ENCODE measurements at places on chromosomes 7 and 10.

- DNase-seq: no peak
These were observed 43.8 kb upstream of the BET1 start for GRCh38 chr7:94047956-94048355.

GRCh38 chr10:1569208-1569607, 168.1 kb downstream of the ADARB2 start:
- no peak for DNase-seq

DNA sequence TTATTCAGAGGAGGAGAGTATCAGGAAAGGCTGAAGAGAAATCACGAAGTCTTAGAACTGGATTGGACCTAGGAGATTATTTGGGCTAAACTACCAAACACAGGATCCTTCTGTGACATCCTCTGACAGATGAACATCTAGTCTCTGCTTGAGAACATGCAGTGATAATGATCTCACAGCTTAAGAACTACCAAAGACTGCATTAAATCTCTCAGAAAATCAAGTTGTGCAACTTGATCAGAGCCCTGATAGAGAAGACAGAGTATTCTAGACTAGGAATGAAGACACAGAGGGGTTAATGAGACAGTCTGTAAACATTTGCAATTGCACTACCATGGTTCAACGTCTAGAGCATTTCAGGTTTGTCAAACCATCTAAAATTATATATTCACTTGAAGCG, 37.1 kb upstream of the AGBL3 start:
- no peak for DNase-seq

GRCh38 chr10:51214207-51215196, 140.2 kb downstream of the PRKG1 start:
- DNase-seq: no peak

DNA sequence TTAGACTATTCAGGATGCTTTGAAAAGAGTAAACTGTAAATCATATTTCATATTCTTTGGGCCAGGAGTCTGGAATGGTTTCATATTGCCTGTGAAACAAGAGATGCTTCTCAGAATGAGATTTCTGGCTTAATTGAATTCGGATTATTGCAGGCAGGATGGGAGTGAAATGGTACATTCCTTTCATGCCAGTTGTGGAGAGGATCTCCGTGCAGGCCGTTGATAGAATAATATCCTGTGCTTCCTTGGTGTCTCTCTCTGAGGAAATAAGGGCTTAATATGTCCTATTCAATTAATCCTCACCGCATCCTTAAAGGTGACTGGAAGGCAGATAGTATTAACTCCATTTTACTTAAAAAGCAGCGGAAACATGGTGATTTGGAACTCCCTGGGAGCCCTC, 56.6 kb downstream of the CUX1 start:
- no peak for DNase-seq

DNA sequence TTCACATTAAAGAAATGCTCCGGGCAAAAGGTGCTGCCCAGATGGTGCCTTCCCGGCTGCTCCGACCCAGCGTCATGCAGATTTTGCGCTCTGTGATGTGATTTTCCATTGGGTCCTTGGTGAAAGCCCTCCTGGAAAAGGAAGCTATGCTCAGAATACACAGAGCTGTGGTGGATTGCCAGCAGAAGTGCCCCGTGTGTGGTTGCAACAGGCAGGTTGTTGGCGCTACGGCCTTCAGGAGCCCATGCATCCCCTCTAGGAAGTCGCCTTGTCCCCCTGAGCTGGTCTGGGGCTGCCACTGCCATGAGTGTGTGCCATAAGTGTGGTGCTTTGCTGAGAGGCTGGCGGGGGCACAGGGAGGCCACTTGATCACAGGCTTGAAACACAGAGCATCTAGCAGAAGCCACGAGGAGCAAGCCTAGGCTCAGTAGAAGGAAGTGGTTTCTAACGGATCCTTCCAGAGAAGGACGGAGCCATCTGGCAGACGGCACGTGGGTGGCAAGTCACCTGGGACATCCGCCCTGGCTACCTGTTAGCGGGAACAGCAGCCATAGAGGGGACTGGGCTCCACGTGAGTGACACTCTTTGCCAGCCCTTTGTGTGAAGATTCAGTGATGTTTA, 210.9 kb downstream of the CUX1 start:
- no peak for DNase-seq

DNA sequence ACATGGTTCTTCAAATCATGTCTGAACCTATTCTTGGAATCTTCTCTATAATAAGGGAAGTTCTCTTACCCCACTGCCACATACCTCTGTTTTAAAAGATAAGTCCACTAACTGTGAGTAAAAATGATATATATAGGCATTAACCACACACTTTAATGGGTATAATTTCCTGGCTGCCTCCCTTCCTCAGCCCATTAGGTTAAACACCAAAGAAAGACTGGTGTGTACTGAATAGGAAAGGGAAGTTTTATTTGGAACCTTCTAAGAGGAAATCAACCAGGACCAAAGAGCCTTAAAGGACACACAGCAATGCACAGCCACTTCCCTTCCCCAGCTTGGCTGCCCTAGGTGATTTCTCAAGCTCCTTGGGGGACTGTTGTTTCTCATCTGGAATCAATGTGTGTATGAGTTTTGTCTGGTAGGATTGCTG, 5.0 kb upstream of the WBP1L start:
- DNase-seq: no peak

GRCh38 chr7:128886391-128887168, 23.9 kb downstream of the ATP6V1F start:
- no peak for DNase-seq

GRCh38 chr10:79559726-79560125, 481 bp downstream of the SFTPA2 start:
- no peak for DNase-seq

- no peak for DNase-seq
These were observed 1.5 kb downstream of the NRG3 start for GRCh38 chr10:81876253-81877077.

GRCh38 chr10:30546511-30546910, 83.0 kb downstream of the LYZL2 start:
- DNase-seq: no peak

DNA sequence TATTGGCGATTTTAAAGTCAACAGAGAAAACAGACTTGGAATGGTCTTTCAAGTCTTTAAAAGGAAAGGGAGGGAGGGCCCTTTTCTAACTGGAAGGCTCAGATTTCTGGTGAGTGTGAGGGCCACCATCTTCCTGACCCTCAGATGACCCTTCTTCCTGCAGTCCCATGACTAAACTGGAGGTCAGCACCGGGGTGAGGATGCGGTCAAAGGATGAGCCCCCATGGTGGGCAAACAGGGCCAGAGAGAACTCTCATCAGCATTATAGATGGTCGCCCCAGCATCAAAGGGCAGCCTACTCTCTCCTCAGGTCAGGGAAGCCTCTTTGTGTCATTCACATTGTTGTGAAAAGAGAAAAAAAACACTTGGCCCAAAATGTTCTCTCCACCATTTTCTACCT, 219.2 kb downstream of the LRMDA start:
- DNase-seq: no peak

- no peak for DNase-seq
These were observed 18.1 kb upstream of the GSTK1 start for GRCh38 chr7:143245123-143245522.

DNA sequence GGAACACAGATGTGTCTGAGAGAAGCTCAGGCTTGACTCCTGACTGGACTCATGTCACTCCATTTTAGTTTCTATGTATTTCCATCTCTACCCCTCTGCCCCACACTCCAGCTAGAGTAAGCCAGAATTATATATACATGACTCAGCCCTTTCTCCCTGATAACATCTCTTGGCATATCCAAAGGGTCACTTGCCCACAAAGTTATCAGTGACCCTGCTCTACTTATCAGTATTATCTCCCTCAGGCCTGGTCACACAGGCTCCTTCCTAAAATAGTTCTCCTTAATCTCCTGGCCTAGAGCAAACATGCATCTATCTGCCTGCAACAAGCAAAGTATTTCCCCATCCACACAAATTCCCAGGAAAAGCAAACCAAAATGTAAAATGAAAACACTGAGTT, 598.3 kb downstream of the SUGCT start:
- DNase-seq: no peak

DNA sequence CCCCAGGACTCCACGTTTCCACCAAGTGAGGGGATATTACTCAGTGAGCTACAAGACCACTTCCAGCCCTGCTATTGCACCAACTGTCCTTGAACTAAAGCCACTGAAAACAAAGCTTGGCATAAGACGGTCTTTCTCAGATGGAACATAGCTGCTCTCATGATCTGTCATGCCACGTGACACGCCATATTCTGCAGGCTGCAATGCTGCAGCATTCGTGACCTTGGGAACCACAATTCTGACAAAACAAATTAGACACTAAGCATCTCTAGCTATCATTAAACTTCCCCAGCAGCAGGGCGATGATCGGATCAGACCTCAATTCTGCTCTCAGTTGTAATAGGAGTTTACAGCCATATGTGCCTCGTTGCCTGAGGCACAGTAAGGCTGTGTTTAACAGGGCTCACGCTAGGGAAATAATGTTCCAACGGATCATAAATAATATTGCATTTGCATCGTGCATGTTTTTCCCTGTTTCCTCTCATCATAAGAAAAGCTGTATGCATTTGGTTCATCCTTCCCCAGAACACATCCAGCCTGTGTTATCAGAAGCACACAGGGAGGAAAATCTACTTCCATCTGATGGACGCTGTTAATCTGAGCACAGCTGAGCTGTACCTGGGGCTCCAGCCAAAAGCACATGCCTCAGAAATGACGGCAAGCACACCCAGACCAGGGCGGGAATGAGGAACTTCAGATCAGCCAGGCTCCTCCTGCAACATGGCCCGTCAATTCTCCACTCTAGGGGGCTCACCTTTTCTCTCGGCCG, 38.6 kb upstream of the CNPY1 start:
- DNase-seq: no peak

DNA sequence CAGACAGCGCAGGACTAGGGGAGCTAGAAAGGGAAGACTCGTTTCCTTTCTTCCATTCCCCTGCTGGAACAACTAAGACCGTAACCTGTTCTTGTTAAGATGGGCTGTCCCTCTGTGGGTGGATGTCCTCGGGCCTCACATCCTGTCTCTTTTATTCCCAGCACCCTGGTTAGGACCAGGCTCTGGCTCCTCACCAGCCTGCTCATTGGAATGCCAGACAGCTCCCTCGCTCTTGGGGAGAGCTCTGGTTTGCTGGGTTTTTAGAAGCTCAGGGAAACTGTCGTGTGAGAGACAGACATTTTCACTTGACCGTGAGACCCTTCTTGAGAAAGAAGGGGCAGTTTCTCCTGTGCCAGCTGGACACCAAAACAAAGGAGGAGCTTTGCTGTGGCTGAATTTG, 58.1 kb upstream of the HABP2 start:
- DNase-seq: no peak

DNA sequence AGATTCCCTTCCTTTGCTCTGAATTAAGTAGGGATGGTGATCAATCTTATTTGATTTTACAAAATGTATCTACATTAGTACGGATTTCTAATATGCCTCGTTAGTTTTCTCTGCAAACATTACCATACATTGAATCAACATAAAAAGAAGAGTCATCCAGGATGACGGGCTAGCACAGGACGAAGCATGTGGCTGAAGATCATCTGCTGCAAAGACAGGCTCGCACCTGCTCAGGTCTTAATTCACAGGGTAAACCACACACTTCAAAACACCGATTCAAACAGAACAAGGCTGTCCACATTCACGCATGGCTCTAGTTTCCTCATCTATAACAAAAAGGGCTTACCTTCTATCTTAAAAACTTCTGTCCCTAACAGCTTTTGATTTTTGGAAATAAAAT, 323.0 kb downstream of the PARD3 start:
- DNase-seq: no peak

GRCh38 chr7:2299131-2299829, 15.0 kb downstream of the SNX8 start:
- DNase-seq: no peak

- DNase-seq: no peak
These were observed 207.9 kb downstream of the TNS3 start for GRCh38 chr7:47373871-47374451.

- no peak for DNase-seq
These were observed 18.4 kb upstream of the WAPL start for GRCh38 chr10:86540016-86540415.

GRCh38 chr10:106793617-106794016, 370.9 kb downstream of the SORCS1 start:
- DNase-seq: no peak
